ENCODE measurements at places on chromosomes 4 and X. TPM values are rescaled to one million over a fixed set of nuclear protein-coding genes. Genes with fewer than 3 reads are reported as not detected.

Gene TLR6
- 6.8 TPM for polyA plus RNA-seq

Gene CYBB
- 81.2 TPM for polyA plus RNA-seq

DNA sequence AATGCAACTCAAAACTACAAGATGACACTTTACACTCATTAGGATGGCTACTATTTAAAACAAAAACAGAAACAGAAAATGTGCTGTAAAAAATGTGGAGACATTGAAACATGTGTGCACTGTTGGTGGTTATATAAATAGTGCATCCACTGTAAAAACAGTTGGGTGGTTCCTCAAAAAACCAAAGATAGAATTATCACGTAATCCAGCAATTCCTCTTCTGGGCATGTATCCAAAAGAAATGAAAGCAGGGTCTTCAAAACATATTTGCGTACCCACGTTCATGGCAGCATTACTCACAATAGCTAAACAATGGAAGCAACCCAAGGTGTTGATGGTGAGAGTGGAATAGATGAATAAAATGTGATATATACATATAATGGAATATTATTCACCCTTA lies 967.2 kb downstream of the TRAM1L1 start:
- no peaks in the 10 kb centered on the region for H3K4me1 ChIP-seq
- no peaks in the 10 kb centered on the region for H3K36me3 ChIP-seq
- no peak overlapping the region for H3K4me3 ChIP-seq
- H3K27me3 ChIP-seq = no peaks in the 10 kb centered on the region

Gene SSX3
- polyA plus RNA-seq = not detected

- DNase-seq = no peak
- no peaks in the 10 kb centered on the region for H3K36me3 ChIP-seq
- H3K4me3 ChIP-seq = no peak overlapping the region
- H3K27ac ChIP-seq = no peak overlapping the region
These were observed 4.4 kb upstream of the FAT1 start for GRCh38 chr4:186727977-186728519.

Gene FGFBP2
- polyA plus RNA-seq = 0.55 TPM

DNA sequence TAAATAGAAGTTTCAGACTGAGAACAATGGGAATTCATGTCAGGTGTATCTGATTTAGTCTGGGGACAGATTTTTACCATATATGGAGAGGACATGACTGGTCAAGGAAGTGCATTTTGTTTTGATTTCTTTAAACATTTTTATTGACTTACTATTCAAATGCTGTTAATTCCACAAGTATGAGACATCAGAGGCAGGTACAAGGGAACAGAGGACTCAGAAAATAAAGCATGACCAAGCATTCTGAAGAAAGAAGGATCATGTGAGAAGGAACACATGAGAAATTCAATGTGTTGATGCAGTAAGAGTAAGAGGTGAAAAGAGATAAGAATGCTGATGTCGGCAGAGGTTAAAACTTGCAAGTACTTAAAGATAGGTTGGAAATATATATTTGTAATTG lies 1452.6 kb downstream of the PCDH7 start:
- no peak overlapping the region for H3K27ac ChIP-seq
- H3K4me3 ChIP-seq = no peak overlapping the region
- no peaks in the 10 kb centered on the region for H3K27me3 ChIP-seq

GRCh38 chr4:181582595-181582994 lies 660.6 kb upstream of the TENM3 start:
- H3K36me3 ChIP-seq = no peaks in the 10 kb centered on the region
- no peak for DNase-seq
- no peaks in the 10 kb centered on the region for H3K27me3 ChIP-seq
- no peak overlapping the region for H3K27ac ChIP-seq

GRCh38 chr4:54473798-54474197 lies 184.0 kb upstream of the KIT start:
- peaks cover 4% of the 10 kb centered on the region for H3K36me3 ChIP-seq
- H3K27ac ChIP-seq = no peak overlapping the region
- peaks cover 4% of the 10 kb centered on the region for H3K27me3 ChIP-seq
- no peak for DNase-seq
- no peak overlapping the region for H3K4me3 ChIP-seq
- no peaks in the 10 kb centered on the region for H3K4me1 ChIP-seq

Data from naive B cell (primary cell).